ENCODE measurements at places on chromosomes 16 and 17.
A peak's percentile ranks its signal among the peaks of the same experiment; 100 is the strongest.

GRCh38 chr17:39709319-39709997, 9.6 kb downstream of the ERBB2 start:
- DNase-seq = no peak

DNA sequence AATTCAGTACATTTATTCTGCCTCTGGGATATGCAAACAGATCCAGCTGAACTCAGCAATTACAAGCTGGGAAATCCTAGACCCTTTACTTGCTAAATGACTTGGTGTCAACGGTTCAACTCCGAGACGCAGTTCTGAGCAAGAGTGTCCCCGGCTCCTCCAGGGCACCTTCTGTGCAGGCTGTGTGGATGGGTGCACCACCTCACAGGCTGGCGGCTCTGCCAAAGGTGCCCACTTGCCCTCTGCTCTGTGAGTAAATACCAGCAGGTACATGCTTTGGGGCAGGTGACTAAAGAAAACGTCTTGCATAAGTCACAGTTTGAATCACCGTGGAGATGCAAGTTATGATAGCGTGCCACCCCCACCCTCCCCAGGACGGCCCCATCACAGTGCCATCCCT, 23.3 kb downstream of the MAP1LC3B start:
- no peak for DNase-seq

DNA sequence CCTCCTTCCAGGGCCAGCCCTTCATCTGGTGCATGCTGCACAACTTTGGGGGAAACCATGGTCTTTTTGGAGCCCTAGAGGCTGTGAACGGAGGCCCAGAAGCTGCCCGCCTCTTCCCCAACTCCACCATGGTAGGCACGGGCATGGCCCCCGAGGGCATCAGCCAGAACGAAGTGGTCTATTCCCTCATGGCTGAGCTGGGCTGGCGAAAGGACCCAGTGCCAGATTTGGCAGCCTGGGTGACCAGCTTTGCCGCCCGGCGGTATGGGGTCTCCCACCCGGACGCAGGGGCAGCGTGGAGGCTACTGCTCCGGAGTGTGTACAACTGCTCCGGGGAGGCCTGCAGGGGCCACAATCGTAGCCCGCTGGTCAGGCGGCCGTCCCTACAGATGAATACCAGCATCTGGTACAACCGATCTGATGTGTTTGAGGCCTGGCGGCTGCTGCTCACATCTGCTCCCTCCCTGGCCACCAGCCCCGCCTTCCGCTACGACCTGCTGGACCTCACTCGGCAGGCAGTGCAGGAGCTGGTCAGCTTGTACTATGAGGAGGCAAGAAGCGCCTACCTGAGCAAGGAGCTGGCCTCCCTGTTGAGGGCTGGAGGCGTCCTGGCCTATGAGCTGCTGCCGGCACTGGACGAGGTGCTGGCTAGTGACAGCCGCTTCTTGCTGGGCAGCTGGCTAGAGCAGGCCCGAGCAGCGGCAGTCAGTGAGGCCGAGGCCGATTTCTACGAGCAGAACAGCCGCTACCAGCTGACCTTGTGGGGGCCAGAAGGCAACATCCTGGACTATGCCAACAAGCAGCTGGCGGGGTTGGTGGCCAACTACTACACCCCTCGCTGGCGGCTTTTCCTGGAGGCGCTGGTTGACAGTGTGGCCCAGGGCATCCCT, 7.4 kb downstream of the NAGLU start:
- DNase-seq = no peak

DNA sequence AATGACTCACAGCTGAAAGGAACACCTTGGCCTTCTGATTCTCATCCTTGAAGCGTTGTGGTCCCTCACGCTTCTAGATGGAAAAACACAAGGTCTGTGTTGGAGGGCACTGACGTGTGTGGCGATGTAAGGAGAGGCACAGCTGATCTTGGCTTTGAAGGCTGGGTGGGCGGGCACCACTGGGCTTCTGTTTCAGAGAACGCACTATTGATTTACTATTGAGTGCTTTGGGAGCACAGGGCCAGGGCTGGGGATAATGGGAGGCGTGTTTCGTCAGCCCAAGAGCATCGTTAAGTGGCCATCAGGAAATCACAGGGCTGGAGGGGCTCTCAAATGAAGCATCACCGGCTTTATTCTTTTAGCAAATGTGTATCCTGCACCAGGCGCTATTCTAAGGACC, 70.7 kb downstream of the CMIP start:
- no peak for DNase-seq

- DNase-seq = no peak
Measured at GRCh38 chr17:76536511-76537287, 810 bp downstream of the CYGB start.

- DNase-seq = no peak
Measured at GRCh38 chr16:52561910-52562741, 15.2 kb upstream of the TOX3 start.

DNA sequence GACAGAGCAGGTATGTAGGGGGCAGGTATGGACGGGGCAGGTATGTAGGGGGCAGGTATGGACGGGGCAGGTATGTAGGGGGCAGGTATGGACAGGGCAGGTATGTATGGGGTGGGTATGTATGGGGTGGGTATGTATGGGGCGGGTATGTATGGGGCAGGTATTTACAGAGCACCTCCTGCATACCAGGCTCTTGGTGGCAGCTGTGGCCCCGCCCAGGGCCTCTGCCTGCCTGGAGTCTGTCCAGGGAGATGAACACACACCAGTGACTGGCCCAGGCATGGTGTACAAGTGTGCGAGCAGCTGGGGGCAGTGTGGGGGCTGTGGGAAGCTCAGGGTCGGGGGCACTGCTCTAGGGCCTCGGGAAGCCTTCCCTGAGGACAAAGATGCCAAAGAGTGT, 4.4 kb downstream of the RPL3L start:
- DNase-seq = no peak

DNA sequence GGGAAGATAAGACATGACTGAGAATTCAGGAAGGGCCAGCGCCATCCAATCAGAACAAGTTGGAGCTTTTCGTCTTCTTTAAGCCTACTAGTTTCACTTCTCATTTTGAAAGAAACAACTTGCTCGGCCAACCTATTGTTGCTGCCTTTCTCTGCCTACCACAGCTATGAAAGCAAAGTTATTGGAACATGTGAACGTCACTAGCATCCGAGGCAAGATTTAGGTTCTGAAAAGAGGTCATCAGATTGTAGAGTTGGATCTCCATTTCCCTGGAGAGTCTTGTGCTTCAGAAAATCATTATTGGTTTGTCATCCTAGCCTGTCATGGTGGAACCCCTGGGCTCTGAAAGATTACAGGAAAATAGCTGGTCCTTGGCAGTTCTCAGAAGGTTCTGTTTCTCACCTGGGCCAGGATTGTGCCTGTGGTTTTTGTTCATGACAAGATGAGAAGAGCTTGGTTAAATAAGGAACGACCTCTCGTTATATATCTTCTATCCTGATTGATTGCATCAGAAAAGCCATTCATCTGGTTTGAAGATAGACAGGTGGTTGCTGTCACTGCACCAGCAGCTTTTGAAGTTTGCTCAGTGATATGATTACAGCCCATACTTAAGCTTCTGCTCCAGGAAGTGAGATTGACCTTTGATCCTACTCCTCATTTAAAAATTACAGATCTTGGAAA, 25.3 kb downstream of the CDH13 start:
- DNase-seq = no peak

- DNase-seq = no peak
Measured at GRCh38 chr16:47600376-47600775, 139.2 kb downstream of the PHKB start.

DNA sequence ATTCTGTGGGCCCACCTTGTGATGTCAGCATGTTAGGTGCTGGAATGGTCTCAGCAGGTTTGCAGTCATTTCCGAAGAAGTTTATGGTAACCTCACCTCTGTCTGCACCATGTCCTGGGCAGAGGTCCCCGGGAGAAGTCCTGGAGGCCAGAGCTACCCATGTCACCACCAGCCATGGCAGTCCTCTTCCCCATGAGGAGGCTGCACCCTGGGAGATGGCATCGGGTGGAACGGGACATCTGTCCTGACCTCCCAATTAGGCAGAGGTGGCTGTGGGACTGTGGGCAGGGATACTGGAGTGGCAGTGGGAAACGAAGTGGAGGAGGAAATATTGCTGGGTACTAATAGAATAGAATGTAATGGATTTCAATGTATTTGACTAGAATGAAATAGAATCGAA, 511.8 kb upstream of the WSB1 start:
- no peak for DNase-seq

DNA sequence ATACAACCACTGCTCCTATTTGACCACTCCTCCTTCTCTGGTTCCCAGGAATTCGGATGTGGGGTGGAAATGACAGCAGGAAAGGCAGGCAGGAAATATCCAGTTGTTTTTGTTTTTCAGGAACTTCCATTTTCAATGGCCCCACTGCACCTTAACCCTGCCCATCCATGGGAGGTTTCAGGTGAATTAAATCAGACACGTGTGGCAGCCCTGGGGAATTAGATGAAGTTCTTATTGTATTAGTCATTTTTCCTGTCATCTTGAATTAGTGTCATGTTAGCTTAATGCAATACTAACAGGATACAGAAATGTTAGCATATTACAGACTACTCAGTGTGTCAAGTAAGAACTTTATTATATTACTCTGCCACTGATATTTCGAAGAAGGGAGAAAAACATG, 146.4 kb downstream of the CHD9NB start:
- DNase-seq = no peak

GRCh38 chr17:64723781-64724180, 61.7 kb upstream of the SMURF2 start:
- no peak for DNase-seq

- DNase-seq = no peak
Measured at GRCh38 chr17:82228842-82229697, at the start of gene SLC16A3. SLC16A3 (plus strand) TSS chr17:82229042; CDS start chr17:82236009, 6,967 bp downstream.

- no peak for DNase-seq
Measured at GRCh38 chr17:7712111-7712771, 5.3 kb upstream of the DNAH2 start.

DNA sequence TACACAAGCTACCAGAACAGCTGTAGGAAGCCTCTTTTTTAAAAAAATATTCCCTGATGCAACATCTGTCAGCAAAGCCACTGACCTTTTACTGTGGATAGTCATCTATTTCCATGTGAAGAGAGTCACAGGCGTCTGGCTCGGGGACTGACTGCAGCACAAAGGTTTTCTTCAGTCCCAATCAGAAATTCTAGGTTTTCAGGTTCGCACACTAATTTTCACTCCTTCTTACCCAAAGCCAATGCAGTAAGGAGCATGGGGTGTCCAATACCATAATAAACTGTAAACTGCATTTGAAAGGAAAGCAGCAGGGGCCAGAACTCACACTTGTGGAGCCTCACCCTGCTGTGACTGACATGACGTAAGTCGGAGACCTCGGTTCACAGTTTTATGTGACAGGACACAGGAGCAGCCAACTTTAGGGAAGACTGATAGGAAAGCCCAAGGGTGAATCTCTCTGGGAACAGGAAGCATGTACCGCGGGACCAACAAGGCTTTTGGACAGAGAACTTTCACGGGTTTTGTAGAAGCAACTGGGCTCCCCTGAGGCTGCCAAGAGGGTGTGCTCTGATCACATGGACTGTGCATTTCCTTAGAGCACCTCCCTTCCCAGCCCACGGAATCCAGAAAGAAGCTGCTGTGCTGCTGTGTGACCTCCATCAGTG, 9.1 kb upstream of the TMEM100 start:
- no peak for DNase-seq

GRCh38 chr16:2507052-2507659, 6.6 kb upstream of the ATP6V0C start:
- no peak for DNase-seq

GRCh38 chr16:83934684-83934977, 18.4 kb upstream of the OSGIN1 start:
- no peak for DNase-seq

DNA sequence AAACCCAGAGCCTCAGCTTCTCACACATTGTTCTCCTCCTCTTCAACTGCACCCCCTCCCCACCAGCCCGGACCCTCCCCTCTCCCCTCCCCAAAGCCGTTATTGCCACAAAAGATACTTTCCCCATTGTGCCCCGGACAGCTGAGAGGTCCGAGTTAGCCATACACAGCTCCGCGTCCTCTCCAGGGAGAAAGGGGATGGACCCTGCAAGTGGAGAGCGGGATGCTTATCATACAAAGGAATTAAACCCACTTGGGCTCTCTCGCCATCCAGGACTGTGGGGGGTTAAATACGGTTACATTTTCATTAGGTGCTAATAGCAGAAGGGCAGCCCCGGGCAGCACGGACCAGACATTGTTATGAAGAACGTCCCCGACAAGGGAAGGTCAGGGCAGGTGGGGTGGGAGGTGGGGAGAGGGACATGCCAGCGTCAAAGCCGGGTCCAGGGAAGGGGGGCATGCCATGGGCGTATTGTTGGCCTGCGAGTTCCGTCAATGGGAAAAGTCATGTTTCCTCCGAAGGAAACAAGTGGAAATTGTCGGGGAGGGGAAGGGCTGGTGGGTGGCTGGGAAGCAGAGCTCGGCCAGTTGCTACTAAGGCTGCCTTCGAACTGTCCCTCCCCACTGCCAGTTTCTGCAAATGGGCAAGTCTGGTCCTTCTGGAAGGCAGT, 99.1 kb downstream of the SOX9 start:
- DNase-seq = no peak

DNA sequence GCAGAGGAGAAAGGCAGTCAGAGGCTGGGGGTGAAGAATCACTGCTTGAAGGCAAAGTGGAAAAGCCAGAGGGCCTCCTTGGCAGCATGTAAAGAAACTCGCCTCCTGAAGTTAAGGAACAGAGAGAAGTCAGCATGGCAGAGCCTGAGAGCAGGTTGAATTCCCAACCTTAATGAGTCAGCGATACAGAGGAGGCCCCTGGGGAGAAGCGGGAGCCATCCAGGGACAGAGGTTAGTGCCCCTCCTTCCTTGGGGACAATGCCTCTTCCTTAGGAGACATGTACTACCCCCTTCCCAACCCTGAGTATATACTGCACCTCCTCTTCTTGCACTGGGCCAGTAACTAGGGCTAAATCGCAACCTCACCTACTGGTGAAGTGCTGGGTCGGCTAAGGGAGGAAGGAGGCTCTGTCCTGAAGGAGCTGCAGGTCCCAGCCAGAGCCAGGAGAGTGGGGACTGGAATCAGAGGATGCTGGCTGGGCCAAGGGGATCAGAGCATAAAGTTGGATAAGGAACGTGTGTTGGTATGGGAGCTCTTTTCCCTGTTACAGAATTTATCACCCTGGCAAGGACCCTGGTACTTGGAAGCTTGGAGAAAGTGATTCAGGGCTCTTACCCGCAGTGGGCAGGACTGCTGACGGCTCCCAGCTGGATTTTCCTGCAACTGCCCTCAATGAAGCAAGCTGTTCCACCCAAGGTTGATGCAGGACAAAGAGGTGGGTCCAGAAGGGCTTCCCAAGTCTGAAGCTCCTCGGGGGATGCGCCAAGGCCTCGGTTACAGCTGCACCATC, 5.4 kb upstream of the AANAT start:
- no peak for DNase-seq

- no peak for DNase-seq
Measured at GRCh38 chr17:2025622-2026309, 632 bp upstream of the RTN4RL1 start.

DNA sequence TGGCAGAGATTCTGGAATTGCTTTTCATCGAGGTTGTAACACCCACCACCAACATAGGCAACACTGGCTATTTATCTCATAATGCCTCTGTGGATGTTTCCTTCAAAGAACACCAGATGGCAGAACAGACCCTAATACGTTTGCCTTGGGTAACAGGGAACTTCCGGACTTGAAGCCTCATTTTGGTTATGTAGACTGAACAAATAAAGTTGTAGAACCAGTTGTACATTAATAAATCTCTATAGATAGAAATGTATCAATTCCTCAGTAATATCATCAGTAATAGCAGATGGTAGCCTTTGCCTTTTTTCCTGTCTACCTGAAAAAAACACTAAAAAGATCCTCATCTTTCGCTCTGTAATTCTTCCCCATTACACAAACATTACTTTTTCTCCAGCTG, 25.9 kb upstream of the APOH start:
- peak; percentile 68 for DNase-seq

GRCh38 chr16:71406724-71407123, 35.1 kb downstream of the TLE7 start:
- DNase-seq = no peak

- no peak for DNase-seq
Measured at GRCh38 chr17:29138971-29139691, 41.1 kb downstream of the MYO18A start.

Data from stromal cell of bone marrow (primary cell).